ENCODE measurements at places on chromosomes 4 and X.

DNA sequence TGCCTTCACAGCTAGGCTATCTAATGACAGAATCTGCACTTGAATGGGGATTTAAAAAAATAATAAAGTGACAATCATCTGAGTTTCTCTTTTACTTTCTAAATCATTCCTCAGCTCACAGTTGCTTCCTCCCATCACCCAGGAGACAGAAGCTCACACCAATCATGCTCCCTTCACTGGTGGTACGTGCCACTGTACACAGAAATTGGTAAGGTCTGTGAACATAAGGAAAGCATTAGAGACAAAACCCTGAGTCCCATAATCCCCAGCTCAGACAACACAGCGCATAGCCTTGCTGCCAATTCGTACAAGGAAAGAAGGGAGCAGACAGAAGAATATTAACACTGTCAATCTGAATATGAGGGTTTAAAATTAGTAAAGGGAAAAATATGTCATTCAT, 133.1 kb downstream of the IDS start:
- no peak for DNase-seq

DNA sequence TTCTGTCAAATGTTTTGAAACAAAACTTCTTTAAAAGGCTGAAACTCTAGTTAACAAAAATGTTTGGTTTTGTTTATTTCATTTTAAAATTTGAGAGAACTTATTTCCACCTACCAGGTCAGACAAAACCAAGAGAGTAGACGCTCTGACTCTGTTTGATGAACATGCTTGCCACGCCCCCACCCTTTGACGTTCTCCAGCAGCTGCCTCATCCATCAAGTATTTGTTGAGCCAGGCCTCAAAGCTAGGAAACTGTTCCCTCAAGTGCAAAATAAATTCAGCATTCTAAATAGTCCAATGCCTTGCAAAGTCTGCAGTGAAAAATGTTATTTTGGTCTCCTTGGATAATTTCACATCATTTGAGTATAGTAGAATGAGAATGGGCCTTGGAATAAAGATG, 121.6 kb downstream of the GUCY2F start:
- DNase-seq, result no peak

DNA sequence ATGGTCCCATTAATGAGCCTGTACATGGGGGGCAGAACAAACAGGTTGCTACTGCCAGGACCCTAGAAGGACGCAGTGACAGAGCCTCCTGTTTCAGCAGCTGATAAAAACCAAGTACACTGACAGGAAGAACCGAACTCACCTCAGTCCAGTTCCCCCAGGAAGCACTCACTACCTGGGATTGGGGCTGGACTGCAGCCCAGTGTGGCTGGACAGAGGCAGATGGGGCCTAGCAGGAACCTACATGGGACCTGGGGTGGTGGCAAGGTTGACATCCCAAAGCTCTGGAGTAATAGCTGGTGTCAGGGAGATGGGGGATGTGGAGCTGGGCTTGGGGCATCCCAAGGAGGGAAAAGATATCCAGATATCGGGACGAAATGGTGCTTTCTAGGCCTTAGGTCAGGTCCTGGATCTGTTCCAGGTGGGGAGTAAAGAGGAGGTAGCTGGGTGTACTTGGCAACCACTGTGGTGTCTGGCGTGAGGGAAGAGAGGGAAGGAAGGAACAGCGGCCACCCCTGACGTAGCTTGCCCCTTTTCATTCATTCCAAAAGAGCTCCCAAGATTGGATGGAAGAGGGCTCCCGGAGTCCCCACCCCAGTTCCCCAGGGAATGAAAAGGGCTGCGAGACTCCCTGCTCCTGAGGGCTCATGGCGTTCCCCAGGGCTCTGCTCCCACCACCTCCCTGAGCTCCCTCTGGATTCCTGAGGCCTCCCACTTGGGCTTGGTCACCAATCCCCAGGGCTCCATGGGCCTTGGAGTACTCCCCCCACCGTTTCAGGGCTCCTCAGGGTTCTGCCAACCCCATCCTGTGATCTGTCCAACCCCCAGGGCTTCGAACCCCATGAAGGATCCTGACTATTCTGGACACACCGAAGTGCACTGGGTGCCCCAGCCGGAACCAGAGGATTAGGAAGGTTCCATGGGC, 4.5 kb downstream of the EMD start:
- no peak for DNase-seq

GRCh38 chrX:153181822-153182221, 2.7 kb downstream of the MAGEA1 start:
- DNase-seq, result no peak

- DNase-seq, result no peak
These were observed 98.5 kb downstream of the ADGRA3 start for GRCh38 chr4:22417408-22417807.

GRCh38 chrX:119996600-119997524, 53.3 kb upstream of the NKAP start:
- DNase-seq, result no peak

- no peak for DNase-seq
These were observed 74.4 kb upstream of the NAP1L2 start for GRCh38 chrX:73289039-73289438.

DNA sequence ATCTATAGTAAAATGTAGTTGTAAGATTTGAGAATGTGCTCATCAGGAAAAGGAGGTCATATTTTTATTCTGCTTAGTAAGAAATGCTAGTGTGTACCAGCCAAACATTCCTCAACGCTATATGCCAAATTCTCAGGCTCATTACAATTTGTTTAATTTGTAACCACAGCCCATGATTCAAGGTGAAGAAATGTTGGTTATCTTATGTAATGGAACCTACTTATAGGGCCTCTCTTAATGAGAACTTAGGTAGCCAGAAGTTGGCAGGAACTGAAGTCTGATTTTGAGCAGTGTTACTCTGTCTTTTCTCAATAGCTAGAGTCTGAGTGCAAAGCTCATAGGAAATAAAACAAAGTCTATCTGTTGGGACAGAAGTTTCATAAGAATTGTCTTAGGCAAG, 595.0 kb downstream of the GLUD2 start:
- no peak for DNase-seq

DNA sequence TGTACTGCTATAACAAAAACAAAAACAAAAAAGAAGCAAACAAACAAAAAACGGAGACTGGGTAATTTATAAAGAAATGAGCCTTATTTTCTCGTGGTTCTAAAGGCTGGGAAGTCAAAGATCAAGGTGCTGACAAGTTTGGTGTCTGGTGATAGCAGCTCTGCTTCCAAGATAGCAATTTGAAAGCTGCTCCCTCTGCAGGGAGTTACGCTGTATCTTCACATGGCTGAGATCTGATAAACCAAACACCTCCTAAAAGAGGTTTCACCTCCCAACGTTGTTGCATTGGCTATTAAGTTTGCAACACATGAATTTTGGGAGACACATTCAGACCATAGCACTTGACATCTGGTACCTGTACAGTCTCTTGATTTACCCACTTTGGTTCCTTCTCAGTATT, 854.2 kb downstream of the CENPC start:
- DNase-seq, result no peak

DNA sequence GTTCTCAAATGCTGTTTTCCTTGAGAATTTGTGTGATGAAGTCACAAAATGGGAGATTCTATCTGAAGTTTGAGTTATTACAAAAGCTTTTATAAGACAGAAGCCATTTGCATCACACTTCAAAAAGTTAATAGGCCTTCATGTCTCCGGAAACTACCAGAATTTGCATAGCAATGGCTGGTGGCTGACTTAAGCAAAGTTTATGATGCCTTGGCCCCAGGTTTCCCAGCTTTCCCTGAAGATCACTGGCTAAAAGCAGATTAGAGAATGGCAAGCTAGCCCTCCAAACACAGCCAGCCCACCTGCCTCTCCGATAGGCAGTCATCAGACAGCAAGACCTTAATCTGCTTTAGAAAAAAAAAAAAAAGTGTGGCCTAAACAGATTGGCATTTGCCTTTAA, 197.8 kb downstream of the HS3ST1 start:
- no peak for DNase-seq

- no peak for DNase-seq
These were observed 214.8 kb downstream of the SPCS3 start for GRCh38 chr4:176534566-176534965.

GRCh38 chr4:3820016-3820805, 54.0 kb downstream of the ADRA2C start:
- no peak for DNase-seq

DNA sequence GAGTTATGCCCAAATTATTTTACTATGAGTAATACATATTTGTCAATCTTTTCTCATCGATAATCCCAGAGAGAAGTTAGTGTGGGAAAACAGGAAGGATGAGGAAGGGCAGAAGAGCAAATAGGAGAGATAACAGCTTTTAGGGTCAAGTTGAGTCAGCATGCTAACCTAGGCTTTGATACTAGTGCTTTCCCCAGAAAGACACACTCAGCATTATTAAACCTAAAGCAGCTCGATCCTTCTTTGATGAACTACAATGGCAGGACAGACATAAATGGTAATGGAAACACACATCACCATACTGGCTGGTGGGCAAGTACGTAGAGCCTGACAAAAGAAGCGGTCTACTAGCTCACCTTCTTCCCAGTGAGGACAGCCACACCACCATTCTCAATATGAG, 20.5 kb downstream of the AIFM1 start:
- no peak for DNase-seq

- no peak for DNase-seq
These were observed 242.5 kb upstream of the VCX3A start for GRCh38 chrX:6777238-6778002.

- DNase-seq, result no peak
These were observed 236.5 kb downstream of the PARM1 start for GRCh38 chr4:75169427-75169826.

GRCh38 chr4:146282657-146283056, 68.3 kb downstream of the REELD1 start:
- no peak for DNase-seq

DNA sequence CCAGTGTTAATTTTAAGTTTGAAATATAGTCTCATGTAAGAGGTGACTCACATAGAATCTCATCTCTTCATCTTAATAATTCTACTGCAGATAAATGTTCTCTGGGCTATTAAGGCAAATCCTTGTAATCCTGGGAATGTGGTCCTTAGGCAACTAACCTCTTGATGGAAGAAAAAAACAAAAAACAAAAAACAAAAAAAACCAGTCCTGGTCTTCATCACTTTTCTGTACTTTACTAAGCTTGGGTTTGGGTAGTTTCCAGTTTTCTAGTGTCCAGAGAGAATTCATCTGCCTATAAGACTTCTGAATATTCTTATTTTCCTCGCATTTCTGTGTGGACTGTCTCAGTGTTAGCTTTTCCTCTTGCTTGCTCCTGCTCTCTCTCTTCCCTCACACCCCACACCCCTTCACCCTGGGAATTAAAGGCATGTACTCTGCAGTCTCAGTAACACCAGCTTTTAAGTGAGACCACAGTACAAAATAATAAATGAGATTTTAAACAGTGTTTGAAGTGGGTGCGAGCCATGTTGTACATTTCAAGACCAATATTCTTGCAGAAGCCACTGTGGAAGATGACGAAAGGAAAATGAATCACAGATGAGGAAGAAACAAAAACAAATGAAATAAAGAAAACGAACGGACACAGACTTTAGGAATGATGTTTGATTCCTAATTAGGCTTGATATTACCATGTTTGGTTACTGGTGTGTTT, 51.7 kb downstream of the HAND2 start:
- no peak for DNase-seq

DNA sequence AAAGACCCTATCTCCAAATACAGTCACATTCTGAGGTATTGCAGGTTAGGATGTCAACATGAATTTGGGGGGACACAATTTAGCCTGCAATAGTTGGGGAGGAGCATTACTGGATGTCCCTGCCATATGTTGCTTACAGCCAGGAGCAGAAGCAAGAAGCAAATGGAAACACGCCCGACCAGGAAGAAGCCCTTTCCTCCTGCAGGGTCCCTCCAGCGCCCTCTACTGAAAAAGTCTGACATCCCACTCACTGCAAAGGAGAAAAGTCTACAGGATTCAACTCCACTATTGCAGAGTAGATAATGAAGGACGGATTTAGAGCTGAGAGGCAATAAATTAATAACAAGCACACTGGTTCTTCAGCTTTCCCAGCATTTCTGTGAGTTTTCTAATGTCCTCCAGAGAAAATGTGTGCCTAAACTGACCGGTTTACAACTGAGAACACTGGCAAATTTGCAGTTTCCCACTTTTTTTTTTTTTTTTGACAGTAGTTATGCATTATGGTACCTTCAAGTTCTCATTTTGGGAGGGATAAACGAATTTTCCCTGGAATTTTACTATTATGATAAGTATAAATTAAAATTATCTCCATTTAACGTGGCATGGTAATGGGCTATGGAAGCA, 31.7 kb downstream of the COQ2 start:
- no peak for DNase-seq

- DNase-seq, result no peak
These were observed 365.0 kb upstream of the RASGEF1B start for GRCh38 chr4:81836716-81837115.

- no peak for DNase-seq
These were observed 94.3 kb downstream of the GPRIN3 start for GRCh38 chr4:89213382-89213701.

- DNase-seq, result no peak
These were observed 47.5 kb upstream of the XK start for GRCh38 chrX:37638047-37638446.

GRCh38 chr4:111905511-111905910, 239.7 kb upstream of the FAM241A start:
- no peak for DNase-seq

- DNase-seq, result no peak
These were observed 250.0 kb downstream of the ENOX2 start for GRCh38 chrX:130652824-130653578.

GRCh38 chr4:113385281-113385899, 335.9 kb downstream of the ANK2 start:
- DNase-seq, result no peak

- DNase-seq, result no peak
These were observed 23.1 kb upstream of the TNIP3 start for GRCh38 chr4:121187206-121187605.

- no peak for DNase-seq
These were observed 45.0 kb downstream of the SNX25 start for GRCh38 chr4:185254434-185254833.

DNA sequence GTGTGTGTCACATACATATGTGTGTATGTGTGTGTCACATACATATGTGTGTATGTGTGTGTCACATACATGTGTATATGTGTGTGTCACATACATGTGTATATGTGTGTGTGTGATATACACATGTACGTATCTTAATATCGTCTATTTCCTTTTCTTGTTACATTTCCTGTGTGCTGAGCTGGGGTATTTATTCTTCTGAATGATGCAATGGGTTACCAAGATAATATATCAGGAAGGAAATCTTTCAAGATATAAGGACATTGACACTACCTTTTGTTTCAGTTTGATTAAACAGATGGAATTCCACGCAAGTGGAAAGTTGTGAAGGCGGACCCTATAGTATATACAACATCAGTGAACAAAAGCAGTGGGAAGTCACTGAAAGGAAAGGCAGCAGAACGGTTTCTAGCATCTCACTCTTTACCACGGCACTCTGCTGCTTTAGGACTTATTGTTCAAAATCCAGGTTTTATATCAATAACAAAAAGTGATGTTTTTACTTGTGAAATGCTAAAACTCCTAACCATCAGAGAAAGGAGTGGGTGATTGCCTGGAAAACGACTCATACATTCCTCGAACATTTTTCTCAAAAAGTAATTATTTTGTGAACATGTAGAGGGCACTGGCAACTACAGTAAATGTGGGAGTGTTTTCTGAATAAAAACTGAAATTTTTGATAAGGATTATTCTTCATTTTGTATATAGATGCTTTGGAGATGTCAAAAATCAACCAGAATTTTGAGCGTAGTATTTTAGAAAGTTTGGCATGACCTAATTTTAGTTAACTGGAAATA, 43.1 kb upstream of the IL21 start:
- no peak for DNase-seq

Data from activated CD8-positive, alpha-beta memory T cell treated with anti-CD3 and anti-CD28 coated beads for 4 hours (primary cell).